NCI-H1417 treated with DMSO at 0.1 percent for 48 hours (cell line): ENCODE measurements at places on chromosomes 7 and 10.
A peak's percentile ranks its signal among the peaks of the same experiment; 100 is the strongest.

GRCh38 chr7:18165166-18165565 lies 137.5 kb upstream of the PRPS1L1 start:
- no peak for DNase-seq

DNA sequence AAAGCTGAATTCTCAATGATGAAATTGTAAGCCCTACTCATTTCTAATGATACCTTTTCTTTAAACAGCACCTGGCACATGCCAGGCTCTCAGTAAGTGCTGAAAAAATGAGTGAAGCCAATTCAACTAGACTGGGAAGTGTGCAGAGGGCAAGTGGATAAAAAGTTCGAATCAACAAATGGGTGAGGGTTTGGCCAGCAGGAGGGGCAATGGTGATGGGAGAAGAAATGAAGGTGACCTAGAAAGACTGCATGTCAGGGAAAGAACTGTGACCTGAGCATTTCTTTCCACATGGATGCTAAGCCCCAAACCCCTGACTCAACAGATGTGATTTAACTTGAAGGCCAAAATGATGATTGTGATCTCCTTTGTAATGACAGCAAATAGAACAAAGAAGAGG lies 54.6 kb downstream of the DKK1 start:
- DNase-seq: no peak

GRCh38 chr7:17357952-17358351 lies 59.5 kb downstream of the AHR start:
- DNase-seq: no peak

DNA sequence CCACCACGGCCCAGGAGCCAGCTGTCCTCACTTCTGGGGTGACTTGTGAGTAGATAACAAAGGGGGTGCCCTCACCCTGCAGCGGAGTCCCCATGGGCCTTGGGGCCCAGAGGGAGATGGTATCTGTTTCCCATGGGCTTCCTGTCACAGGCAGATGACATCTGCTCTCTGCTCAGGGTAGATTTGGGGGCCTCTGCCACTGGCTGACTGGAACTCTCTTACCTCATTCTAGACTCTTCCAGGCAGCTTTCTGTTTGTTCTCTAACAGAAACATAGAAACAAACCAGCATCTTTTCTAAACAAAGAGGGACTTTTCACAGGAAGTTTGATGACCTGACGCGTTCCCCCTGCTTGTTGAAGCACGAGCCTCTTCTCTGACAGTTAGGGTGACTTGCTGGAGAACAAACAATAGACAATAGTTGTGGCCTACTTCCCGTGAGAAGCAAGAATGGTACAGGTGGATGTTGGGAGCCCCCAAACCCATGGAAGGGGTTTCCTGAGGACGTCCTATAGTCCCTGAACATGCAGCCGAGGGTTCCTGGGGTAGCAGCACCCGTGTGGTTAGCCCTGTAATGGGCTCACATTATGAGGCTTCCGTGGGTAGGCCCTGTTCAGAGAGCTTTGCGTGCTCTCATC lies 61.6 kb downstream of the GRK5 start:
- no peak for DNase-seq

DNA sequence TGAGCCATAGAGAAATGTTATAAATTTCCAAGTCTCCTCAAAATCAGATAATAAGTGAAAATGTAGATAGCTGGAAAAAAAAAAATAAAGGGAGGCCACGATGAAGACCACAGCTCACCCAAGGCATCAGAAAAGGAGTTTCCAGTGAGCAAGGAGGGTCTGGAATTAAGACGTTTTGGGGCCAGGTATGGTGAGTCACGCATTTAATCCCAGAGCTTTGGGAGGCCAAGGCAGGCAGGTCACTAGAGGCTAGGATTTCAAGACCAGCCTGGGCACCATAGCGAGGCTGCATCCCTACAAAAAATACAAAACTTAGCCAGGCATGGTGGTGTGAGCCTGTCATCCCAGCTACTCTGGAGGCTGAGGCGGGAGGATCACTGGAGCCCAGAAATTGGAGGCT lies 65.5 kb downstream of the ASB13 start:
- DNase-seq: no peak

DNA sequence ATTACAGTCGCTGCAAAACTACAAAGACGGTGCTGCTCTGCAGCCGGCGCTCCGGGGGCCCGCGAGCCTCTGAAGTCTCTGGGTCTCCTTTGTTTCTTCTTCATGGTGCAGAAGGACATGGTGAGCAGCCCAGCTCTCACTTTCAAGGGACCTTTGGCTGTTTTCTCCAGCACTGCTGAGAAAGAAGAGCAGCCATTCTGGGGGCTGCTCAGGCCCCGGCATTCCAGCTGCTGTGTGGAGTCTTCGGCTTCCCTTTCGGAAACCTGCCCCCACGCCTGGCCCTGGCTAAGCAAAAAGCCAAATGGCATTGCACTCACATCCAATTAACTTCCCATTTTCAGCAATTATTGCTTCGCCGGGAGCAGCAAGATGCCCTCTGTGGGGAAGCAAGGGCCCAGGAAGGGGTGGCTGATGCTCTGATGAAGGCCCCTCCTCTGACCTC lies 555.7 kb downstream of the PTPRN2 start:
- DNase-seq: no peak

- DNase-seq: no peak
Observed at GRCh38 chr10:96283756-96284155, 12.4 kb upstream of the BLNK start.

GRCh38 chr7:50292763-50293162 lies 11.8 kb upstream of the IKZF1 start:
- no peak for DNase-seq

DNA sequence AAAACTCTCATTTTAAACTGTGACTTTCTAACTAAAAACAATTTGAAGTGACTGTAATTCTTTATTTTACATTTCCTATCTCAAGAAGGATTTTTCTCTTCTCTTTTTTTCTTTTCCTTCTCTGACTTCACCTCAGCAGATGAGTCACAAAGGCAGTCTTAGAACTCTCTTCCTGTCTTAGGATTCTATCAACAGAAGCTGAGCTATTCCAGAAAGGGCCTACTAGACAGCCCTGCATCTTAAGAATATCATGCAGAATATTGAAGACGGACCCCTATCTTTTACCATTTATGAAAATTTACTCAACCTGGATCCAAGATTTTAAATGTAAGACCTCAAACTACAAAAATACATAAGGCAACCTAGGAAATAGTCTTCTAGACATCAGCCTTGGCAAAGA lies 365.7 kb upstream of the SEMA3C start:
- DNase-seq: no peak

DNA sequence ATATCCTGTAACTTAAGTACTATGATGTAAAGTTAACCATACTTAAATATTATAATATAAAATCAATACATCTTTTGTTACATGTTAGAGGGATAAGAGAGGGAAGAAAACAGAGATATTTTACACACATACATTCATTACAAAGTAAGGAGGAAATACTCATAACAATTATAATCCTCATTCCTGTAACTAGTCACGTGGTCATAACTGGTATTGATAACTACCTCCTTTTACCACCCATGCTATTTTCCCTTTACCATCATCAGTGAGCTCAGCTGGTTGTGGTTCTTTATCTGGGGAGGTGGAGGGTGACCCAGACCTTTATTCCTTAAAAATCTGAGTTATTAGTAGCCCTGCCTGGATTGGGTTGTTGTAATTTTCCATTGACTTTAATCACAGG lies 8.3 kb downstream of the GIMAP8 start:
- DNase-seq: no peak

GRCh38 chr7:45696476-45696875 lies 122.3 kb downstream of the ADCY1 start:
- no peak for DNase-seq

GRCh38 chr10:115065801-115066200 lies 27.4 kb upstream of the ATRNL1 start:
- no peak for DNase-seq

DNA sequence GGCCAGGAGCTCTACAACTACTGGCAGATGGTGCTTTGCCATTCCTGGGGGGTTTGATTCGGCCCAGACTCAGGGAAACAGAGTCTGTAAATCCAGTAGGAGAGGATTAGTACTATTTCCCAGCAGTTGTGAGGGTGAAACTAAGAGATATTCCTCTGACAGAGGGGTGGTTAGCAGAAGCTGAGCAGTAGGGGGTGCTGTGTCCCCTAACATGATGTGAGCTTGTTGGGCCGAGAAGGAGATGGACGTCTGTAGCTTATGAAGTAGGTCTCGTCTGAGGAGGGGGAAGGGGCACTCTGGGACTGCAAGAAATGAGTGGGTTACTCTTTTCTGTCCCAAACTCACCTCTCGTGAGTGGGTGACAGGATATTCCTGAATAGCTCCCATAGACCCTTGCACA lies 179.2 kb upstream of the MBL2 start:
- DNase-seq: no peak

DNA sequence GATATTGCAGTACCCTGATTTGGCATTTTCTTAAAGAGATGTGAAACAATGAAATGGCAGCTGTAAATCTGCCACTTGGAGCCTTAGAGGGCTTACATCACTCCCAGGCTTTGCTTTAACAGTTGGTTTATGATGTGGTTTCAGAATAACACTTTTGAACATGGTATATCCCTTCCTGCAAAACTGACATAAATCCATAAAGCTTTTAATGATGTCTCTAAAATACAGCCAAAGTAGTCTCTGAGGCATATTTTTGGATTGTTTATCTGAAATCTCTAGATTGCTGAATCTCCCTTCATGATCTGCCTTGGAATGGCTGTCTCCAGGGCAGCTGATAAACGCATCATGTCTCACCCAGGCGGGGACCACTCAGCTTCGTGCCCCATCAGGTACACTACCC lies 377.8 kb upstream of the C7orf33 start:
- DNase-seq: no peak

DNA sequence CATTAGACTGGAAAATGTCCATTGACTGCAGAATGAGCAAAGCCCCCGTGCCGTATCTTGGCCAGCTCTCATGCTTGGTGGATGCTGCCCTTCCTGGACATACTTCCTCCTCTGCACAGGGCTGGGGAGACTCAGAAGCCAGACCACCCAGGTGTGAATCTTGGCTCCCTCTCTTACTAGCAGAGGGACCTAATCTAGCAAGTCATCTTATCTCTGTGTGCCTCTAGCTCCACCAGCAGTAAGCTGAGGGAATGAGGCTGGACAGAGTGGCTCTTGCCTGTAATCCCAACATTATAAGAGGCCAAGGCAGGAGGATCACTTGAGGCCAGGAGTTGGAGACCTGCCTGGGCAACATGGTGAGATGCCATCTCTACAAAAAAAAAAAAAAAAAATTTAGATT lies 173.8 kb upstream of the GHITM start:
- no peak for DNase-seq

DNA sequence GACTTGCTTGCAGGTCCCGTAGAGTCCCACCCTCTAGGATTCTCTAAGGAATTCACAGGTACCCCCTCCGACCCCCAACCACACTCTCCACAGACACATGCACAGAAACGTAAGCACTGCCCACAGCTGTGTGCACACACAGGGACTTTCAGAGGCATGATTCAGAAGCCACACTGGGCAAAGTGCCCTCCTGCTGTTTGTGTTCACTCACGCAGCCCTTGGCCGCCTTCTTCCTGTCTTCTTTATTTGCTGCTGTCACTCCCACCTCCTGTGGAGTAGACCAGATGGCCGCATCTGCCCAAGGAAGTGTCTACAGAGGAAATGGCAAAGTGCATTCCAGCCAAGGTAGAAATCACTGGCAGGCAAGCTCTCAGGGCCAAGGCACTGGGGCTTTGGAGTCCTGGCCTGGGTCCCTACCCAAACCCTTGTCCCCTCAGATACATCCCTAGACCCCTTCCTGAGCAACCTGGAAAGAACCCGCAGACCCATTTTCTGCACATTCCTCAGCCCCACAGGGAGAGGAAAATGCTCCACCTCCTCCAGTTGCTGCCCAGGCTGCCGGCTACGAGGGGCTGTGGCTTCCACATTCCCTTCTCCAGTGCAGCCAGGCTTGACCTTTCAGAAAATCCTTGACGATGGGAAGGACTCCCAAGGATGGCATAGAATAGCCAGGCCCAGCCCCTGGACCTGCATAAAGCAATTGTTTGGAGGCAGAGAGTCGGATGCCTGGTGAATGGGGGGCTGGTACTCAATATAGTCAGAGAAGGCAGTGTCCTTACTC lies 21.6 kb upstream of the GIMAP8 start:
- DNase-seq: peak; percentile 49

DNA sequence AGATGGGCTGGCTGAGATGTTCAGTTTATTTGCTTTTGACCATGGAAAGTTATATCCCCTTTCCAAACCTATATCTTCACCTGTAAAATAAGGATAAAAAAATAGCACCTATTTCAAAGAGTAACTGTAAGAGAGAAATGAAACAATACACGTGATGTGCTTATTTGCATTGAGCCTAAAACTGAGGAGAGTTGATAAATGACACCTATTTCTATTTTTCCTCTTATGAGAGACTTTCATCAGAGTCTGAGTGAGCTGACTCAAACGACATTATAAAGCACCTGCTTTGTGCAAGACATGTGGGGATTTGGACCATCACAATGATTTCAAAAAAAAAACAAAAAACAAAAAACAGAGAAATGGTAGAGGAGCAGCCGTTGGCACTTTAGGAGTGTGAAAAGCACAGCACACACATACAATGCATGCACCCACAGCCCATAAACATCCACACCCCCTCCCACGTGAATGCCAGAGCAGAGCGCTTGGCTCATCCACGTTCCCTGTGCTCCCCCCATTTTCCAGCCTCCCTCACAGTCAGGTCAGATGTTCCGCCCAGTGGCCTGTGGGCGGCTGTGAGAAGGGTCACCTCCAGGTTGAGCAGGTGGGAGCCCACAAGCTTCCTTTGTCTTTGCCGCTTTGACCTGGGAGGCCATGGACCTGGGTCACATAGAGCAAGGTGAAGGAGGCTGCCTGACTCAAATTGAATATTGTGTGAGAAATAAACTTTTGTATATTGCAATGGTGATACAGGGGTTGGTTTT lies 253.2 kb upstream of the ZNF32 start:
- no peak for DNase-seq

DNA sequence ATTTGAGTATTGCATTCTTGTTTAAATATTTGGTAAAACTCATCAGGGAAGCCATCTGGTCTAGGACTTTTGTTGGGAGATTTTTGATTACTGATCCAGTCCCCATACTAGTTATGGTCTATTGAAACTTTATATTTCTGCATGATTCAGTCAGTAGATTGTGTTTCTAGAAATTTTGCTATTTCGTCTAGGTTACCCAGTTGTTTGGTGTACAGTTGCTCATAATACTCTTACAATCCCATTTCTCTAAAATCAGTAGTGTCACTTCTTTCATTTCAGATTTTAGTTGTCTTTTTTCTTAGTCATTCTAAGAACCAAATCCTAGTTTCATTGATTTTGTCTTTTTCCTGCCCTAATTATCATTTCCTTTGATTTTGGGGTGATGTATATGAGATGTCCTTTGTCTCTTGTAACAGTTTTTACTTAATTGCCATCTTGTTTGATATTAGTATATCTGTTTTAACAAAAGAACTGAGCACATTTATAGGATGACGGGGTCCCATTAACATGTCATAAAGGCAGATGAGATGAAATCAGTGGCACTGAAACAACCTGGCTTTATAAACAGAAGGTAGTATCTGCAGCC lies 7.9 kb downstream of the MALSU1 start:
- DNase-seq: no peak

DNA sequence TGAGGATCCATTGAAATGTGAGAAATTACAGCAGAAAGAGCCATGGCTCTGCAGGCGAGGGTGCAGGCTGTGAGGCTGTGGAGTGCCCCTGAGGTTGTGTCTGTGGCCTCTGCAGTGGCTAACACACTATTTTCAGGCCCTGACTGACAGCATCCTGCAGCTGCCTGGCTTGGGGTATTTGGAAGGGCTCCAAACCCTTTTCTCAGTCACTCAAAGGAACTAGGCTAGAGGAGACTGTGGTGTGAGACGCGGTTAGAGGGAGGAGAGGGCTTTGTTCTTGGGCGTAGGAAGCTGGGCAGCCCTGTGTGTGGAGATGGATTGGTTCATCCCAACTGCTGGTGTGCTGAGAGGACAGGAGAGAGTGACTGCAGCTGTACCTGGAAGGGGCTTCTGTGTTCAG lies 134.9 kb downstream of the RAMP3 start:
- DNase-seq: no peak
